Bladder microvascular endothelial cell (primary cell): ENCODE measurements at places on chromosomes 6 and 20. TPM values are rescaled to one million over a fixed set of nuclear protein-coding genes. Genes with fewer than 3 reads are reported as not detected.

Gene ATG5
- 52.9 and 82.7 TPM in 2 replicates for total RNA-seq

Gene CFB
- total RNA-seq = 0.97 and 2.5 TPM in 2 replicates

Gene MRPS10
- total RNA-seq = 28.8 and 30.1 TPM in 2 replicates

Gene TGM2
- 265 and 1,184 TPM in 2 replicates for total RNA-seq

Gene IMPG1
- not detected in 2 replicates for total RNA-seq

Gene TP53INP2
- 5.3 and 11.2 TPM in 2 replicates for total RNA-seq

Gene CCR6
- not detected in 2 replicates for total RNA-seq

Gene OPRM1
- total RNA-seq = not detected in 2 replicates

Gene PERP
- total RNA-seq = 13.1 and 24.2 TPM in 2 replicates

Gene DNAH8
- under 0.01 TPM in 1 of 2 replicates, not detected in the other for total RNA-seq

Gene CCN6
- total RNA-seq = not detected in 2 replicates

Gene FAM209B
- not detected in 2 replicates for total RNA-seq

Gene PABPC1L
- total RNA-seq = 1.3 and 4.5 TPM in 2 replicates

Gene HSPA1B
- total RNA-seq = 64.1 and 91.7 TPM in 2 replicates

Gene CALHM5
- total RNA-seq = 5.3 and 12.6 TPM in 2 replicates

Gene MC3R
- total RNA-seq = not detected in 2 replicates

Gene SSTR4
- total RNA-seq = not detected in 2 replicates

Gene NMBR
- 0.16 TPM in 1 of 2 replicates, not detected in the other for total RNA-seq

Gene ZNF165
- total RNA-seq = 0.13 and 0.16 TPM in 2 replicates

Gene KIAA1586
- total RNA-seq = 10.7 and 19.5 TPM in 2 replicates

Gene TPX2
- total RNA-seq = 25.2 and 35.5 TPM in 2 replicates

Gene PCK1
- not detected in 2 replicates for total RNA-seq

Gene ASIP
- not detected in 2 replicates for total RNA-seq

Gene LCA5
- total RNA-seq = 3.3 and 3.6 TPM in 2 replicates

Gene GPX5
- not detected in 2 replicates for total RNA-seq

Gene FAM110A
- total RNA-seq = 0.97 and 2.0 TPM in 2 replicates

Gene TSHZ2
- 0.65 and 1.5 TPM in 2 replicates for total RNA-seq

Gene PKHD1
- not detected in 2 replicates for total RNA-seq

Gene PLCG1
- total RNA-seq = 147 and 274 TPM in 2 replicates

Gene CDK5RAP1
- total RNA-seq = 16.4 and 22.8 TPM in 2 replicates

Gene SAMD10
- 1.6 and 3.9 TPM in 2 replicates for total RNA-seq

Gene RIMS1
- total RNA-seq = 0.49 and 37.8 TPM in 2 replicates

Gene TAB2
- 10.4 and 25.9 TPM in 2 replicates for total RNA-seq

Gene TSBP1
- total RNA-seq = not detected in 2 replicates

Gene STXBP5
- total RNA-seq = 12.8 and 27.1 TPM in 2 replicates

Gene HLA-DPB1
- 18.9 and 33.0 TPM in 2 replicates for total RNA-seq

Gene MOG
- not detected in 2 replicates for total RNA-seq
